ENCODE measurements at places on chromosomes 6 and 20.

GRCh38 chr6:144087789-144088426 lies 7.5 kb downstream of the SF3B5 start:
- no peak for DNase-seq

GRCh38 chr6:71388856-71389527 lies 100.4 kb downstream of the OGFRL1 start:
- DNase-seq: no peak

DNA sequence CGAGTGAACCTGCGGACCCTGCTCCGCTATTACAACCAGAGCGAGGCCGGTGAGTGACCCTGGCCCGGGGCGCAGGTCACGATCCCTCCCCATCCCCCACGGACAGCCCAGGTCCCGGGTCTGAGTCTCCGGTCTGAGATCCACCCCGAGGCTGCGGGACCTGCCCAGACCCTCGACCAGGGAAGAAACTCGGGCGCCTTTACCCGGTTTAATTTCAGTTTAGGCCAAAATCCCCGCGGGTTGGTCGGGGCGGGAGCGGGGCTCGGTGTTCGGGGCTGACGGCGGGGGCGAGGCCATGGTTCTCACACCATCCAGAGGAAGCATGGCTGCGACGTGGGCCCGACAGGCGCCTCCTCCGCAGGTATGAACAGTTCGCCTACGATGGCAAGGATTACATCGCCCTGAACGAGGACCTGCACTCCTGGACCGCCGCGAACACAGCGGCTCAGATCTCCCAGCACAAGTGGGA lies 46.9 kb upstream of the TRIM26 start:
- peak; percentile 63 for DNase-seq

DNA sequence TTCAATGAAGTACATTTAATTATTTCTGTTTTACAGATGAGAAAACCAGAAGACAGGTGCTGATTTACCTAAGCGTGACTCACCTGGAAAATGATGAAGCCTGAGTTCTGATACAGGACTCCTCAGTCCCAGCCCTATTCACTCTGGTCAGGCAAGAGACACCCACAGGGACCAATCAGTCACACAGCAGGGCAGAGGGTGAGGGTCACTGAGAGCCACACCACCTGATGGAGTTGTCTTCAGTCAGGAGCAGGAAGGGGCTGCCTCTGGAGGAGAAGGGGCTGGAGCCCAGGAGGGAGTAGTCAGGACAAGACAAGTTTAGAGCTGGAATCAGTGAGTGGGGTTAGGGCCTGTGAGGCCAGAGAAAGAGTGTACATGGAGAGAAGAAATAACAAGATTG lies 251.2 kb upstream of the MOCS1 start:
- DNase-seq: no peak

- no peak for DNase-seq
Observed at GRCh38 chr6:1094306-1094705, 217.6 kb upstream of the FOXQ1 start.

DNA sequence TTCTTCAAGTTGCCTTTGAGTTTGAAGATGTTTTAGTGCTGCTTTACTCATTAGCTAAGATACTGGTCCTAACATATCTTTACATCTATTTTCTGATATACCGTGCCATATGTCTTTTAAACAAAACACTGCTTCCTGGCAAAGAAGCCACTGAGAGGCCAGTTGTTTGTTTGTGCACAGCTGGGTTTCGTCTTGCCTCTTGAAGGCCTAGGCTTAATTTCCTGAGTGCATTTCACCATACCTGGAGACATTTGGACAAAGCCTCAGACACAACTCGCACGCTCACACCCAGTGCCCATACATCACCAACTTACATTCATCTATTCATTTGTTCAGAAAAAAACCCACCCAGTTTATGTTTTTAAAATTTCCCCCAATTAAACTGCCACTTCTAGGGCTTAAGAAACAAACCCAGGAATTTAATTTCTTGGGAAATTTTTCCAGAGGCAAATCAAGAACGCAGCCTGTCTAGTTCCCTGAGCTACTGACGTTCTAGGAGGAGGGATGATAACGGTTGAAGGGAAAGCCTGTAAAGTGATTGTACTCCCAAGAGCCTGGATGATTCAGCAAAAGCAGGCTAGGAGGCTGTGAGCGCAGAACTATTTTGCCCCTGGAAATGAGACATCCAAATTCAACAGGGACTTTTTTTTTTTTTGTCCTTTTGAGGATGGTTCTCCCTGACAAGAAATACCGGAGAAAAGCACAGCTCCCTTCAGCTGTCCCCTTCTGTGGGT lies 77.7 kb downstream of the OLIG3 start:
- no peak for DNase-seq

DNA sequence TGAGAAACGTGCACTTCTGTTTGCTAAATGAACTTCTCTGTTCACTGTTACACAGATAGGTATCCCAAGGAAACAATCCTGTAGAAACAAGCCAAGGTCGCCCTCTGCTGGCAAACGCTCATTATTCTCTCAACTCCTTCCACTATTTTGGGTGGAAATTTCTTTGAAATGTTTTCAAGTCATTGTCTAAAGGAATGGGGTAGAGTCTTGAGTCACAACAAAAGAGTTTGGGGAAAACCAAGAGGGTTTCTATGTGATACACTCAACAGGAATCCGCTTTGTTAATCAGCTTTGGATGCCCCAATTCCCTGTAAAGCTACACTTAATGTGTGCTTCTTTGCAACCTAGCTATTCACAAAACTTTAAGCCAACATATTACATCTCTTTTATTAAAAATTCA lies 4.6 kb upstream of the RAE1 start:
- DNase-seq: peak; percentile 47

- DNase-seq: peak; percentile 58
Observed at GRCh38 chr6:109454496-109455436, 806 bp downstream of the MICAL1 start.

DNA sequence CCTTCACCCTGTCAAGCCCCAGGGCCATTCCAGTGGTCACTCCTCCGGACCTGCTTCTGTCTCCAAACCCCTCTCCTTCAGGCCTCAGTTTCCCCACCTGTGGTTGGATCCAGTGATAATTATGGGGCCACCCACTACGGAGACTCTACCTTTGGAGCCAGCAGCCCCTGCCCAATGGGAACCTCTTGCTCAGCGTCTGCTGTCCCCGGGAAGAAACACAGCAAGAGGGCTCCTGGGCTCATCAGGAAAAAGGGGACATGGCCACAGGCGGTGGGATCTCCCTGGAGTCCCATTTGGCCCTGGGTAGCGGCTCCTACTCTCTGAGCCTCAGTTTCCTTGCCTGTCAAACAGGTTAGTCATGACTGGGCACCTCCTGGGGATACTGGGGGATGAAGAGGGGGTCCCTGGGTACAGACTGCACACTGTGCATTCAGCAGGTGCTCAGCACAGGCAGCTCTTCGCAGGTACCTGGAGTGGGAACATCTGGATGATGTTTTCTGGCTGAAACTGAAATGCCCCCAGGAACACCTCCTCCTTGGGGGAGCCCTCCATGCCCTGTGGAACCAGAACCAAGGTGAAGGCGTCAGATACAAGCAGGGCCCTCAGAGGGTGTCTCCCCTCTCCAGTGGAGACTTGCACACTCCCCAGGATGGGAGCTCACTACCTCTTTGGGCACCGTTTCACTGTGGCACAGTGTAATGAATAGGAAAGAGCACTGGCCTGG lies 19.4 kb downstream of the SUN5 start:
- no peak for DNase-seq

DNA sequence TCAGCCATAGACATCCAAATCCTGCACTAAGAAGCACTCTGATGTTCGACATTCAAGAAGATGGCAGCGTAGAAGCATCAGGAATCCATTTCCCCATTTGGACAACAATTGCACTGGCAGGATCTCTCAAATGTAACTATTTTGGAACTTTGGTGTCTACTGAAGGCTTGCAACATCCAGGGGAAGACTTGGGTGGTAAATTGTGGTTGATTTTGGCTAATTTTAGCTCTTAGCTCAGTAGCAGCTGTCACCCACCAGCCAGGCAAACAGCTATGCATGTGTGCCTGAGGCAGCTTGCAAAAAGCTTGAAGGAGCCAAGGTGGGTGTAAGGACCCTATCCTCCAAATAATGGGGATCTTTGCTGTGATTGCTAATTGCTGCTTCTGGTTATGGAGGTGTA lies 35.1 kb upstream of the PPP1R3G start:
- no peak for DNase-seq

- DNase-seq: no peak
Observed at GRCh38 chr20:63441136-63442099, 31.0 kb downstream of the KCNQ2 start.

DNA sequence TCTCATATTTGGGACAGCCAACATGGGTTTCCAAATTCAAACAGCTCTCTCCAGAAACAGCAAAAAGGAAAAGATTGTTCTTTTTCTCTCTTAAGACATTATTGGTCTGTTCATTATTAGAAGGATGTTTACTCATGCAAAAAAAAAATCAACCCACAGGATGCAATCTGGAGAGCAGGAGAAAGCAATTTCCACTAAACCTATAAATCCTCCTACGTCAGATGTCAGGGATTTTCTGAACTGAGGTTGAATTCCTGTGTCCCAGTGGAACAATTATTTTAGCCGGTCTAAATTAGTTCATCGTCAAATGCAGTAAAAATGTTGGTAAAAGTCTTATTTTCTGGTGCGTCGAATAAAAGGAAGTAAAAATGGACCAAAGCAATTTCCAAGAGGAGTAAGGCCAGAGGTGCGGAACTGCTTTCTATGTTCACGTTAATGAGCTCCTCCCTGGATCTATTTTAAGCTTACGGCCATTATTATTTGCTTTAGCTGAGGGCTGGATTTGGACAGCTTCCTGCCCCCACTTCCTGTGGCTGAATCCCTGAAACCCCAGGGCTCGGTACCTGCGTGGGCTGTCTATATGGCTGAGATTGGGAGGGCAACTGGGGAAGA lies at the start of gene GABRR1:
GABRR1 (minus strand) TSS at position 60 of the 612 bp plus-strand sequence; CDS start at position 24, 36 bp downstream.
- DNase-seq: no peak

DNA sequence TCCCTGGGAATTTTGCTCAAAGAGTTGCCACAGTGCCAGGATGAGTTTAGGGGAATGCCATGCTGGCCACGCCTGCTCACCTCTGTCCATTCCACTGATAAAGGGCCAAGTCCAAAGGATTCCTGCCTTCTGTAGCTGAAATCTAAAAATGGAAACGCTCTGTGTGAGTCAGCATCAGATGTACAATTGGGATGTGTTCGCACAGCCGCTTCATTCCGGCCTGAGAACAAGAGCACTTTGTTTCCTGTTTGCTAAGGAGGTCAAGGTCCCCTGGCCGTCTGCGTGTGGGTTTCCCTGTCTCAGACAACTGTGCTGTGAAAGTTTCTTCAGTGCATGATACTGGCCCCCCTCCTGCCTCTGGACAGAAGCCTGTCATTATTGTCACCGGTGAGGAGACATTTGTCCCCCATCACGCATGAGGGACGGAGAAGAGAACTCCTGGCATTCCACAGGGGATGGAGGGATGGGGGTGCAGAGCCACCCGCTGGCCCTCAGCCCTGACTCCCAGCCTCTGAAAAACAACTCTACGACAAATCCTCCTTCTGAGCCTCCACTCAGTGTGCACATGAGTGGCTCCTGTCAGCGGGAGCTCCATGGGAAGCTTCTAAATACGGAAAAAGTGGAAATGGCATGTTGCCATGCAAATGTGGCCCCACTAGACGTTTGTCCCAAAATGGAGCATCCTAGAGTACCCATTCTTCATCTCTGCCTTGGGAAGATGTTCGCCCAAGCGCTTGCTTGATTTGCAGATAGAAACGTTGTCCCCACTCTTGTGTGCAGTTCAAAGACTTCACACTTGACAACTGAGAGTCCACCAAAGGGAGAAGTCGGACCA lies 143.5 kb upstream of the AFDN start:
- no peak for DNase-seq

DNA sequence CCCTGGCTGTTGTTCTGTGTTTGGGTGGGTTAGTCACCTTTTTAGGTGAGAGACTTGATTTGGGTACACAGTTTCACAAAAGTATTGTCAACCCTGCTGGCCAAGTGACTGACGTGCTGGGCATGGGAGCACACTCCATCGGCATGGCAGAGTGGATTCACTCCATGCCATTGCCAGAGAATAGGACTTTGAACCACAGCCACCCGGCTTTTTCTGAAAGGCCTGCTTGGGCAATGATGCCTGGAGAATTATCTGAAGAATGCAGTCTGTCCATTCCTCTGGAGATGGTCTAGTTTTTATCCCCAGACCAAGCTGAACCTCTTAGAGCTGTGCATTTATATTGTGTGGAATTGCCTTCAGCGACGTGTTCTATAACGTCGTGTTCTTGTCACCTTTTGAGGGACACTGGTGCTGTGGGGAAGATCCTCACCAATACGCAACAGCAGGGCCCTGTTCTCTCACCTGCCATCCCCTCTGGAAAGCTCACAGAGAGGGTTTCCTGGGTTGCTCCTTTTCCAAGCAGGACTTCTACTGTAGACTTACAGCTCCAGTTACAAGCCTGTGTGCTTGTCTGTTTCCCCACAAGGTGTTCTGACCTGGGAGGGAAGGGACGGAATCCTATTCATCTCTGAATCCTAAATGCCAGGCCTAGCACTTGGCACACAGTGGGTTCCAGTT lies 183.4 kb upstream of the AKAP12 start:
- DNase-seq: no peak

DNA sequence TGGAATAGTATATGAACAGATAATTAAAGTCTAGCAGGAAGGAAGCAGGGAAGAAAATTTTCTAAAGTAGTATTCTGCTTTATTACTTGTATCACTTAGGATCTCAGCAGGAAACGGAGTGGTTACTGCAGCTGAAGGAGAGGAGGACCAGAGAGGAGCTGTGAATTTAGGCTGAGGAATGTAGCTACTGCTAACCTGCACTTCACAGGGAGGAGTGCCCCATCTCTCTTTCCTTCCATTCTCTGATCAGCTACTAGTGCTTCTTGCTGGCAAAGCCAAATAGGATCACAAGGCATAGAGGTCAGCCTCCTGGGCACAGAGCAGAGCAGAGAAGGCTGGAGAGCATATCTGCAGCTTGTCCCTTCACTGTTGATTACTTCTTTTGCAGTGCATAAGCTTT lies 205.3 kb upstream of the ASCC3 start:
- DNase-seq: no peak

DNA sequence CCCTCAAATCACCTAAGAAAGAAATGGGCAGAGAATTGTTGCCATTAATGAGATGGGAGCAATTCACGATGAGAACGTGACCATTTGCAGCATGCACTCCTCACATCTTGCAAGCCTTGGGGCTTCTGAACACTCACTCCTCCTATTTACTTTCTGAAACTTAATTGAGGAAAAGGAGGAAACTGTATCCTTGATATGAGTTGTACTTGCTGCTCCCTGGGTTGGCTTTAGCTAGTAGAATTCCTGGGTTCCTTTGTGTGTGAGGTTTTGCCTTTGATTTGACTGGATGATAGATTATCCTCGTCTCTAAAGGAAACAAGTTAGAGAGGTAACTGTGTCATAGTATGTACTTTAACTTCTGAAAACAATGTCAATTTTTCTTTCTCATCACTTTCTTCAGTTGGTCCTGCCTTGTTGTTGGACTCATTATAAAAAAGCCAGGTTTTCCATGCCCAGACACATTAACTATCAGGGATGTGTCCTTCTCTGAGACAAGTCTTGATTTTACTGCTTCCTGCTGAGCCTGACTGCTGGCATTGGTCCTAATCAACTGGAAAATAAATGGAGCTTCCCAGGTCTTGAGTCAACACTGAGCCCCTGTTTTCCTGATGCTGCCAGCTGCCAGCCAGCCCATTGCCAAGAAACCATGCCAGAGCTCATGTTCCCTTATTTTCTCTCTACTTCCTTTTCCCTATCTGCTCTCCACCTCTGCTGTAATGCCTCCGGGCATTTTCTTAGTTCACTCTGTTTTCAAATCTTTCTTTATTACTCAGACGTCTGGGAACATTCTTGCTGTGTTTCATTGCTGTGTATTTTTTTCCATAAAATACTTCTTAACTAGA lies 6.0 kb upstream of the MRAP2 start:
- no peak for DNase-seq
